ENCODE measurements at places on chromosomes 3 and 15. TPM values are rescaled to one million over a fixed set of nuclear protein-coding genes. Genes with fewer than 3 reads are reported as not detected.

The SAMD7 gene
- total RNA-seq: not detected

- no peak for DNase-seq
Measured at GRCh38 chr15:73936588-73937290, 10.5 kb downstream of the LOXL1 start.

DNA sequence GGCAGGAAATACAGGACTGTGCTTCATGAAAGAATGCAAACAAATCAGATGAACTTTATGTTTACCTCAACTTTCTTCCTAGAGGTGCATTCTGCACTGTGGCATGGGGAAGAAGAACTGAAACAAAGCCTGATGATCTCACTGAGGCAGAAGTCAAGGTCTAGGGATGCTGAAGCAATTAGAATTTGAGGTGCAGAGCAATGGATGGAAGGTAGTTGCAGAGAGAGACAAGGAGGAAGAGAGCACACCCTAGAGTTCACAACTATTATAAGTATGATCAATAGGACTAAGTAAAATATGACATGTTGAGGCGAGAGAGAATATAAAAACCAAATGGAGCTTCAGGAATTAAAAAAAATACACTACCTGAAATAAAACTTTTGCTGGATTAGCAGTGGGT lies 420.1 kb downstream of the EDEM1 start:
- no peak for DNase-seq

The SEMA3F gene
- 1.9 TPM for total RNA-seq

DNA sequence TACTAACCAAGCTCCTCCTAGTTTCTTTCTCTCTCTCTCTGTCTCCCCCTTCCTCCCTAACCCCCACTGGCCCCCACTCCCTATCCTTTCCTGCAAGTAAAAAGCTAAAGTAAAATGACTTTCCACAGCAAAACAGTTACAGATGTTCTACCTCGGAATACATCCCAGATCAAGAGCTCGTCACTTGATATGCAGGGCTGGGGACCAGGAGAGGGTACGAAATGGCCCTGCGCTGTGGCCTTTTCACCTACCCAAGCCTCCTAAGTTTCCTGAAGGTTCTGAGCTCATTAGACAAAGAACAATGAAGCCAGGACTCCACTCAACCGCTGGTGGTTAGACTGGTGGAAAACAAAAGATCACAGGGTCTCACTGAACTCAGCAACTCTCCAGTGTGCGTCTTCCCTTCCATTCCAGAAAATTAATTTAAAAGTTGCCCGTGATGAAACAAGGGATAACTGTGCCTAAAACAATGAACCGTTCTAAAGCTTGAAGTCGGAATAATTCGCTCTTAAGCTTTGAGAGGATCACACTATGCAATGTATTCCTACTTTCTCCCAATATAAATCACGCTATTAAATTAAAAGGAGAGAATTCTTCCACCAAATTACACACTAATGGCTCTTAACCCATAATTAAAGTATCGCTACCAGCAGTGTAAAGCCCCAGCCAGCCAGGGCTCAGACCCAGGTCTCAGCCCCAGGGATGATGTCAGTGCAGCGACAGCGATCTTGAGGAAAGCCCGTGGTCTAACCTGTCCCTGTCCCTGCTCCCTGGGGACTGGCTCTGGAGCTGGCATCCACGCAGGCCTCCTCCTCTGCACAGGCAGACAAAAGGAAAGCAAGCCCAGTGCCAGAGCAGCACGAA lies 5.0 kb downstream of the VGLL4 start:
- DNase-seq: no peak

DNA sequence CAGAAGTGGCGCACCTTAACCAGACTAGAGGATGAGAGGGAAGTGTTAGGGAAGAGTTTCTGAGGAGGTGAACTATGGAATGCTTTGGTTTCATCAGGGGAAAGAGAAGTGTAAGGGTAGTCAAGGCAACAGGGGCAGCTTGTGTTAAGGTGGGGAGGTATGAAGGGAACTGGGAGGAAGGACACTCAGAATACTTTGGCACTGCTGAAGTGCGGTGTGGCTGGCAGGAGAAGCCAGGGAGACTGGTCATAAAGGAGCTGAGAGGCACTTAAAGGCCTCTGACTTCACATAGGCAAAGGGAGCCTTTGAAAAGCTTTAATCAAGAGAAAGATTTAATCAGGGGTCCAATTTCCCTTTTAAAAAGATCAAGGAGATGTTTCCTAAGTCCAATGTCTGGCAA lies 129.0 kb downstream of the ERC2 start:
- DNase-seq: no peak

DNA sequence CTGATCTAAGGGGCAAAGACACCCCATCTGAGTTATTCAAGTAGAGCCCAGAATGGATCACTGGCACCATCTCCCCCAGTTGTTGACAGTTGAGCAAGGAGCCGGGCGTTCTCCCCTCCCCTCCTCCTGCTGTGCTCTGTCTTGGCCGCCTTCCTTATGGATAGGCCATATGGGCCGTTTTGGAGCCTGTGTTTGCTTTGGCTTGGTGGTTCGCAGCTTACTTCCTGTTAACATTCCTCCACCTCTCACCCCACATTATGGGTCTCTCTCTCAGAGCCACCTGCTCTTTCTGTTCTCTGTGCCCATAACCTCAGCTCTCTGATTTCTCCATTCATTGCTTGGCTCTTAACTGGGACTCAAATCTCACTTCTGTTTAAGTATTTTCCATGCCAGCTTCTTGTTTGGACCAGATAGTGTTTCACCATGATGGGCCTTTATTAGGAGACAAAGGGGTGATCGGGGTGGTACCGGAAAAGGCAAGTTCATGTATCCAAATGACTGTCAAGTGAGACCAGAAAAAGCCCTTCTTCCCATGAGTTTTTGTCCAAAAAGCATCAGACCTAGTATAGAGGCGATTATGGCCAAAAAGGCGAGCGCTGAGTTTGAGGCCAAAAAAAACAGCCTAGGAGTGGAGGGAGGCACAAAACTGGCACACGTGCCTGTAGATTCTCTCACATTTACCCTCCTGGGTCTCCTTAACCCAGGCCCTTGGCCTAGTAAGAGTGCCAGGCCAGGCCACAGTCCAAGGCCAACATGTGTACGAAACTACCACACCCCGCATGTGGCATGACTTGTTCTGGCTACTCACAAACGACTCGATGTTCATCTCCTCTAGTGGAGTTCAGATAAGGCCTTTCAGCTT lies 62.6 kb downstream of the DUT start:
- no peak for DNase-seq

Data from RPMI7951 (cell line).